ENCODE measurements at places on chromosomes 4 and X. TPM values are rescaled to one million over a fixed set of nuclear protein-coding genes. Genes with fewer than 3 reads are reported as not detected.

- no peak for DNase-seq
These were observed 217.0 kb downstream of the GUCY2F start for GRCh38 chrX:109264878-109265277.

DNA sequence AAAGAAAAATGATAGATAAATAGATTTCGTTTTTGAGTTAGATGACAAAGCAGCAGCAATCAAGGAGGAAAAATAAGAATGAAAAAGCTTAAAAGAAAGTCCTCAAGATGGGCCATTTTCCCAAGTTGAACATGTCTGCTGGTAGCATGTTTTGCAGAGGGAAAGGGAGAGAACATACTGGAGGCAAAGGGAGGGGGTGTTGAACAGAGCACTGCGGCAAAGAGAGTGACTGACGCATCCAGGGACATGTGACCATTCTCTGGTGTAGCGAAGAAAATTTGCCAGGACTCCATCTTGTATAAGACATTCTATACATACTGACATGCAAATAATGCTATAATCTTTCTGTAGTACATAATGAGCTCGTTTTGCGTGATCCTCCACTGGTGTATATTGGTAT is 1.2 kb downstream of the LINC00632 start:
- no peak for DNase-seq

The CLDN34 gene
- not detected for total RNA-seq

The IGSF1 gene
- not detected for total RNA-seq

DNA sequence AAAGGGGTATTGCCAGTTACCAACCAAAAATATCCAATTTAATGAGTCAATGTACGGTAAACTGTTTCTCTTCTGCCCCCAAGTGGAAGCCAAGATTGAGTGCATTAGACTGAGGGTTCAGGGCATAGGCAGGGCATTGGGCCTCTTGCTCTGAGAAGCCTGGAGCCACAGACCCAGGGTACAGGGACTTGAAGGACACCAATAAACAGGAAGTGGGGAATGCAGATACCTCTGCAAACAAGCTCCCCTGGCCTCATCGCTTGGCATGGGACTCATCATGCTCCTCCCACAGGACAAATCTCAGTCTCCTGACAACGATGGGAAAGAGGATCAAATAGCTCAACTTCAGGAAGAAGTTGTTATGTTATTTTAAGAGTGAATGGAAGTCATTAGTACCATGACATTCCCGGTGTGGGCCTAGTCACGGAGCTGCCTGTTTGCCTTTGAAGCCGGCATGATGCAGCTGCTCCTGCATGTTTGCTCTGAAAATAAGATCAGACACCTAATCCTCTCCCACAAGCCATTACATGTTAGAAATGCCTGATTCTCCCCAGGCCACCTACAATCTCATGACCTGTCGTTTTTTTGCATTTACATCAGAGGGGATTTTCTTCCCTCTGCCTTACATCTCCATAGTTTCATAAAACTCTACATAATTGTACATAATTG is 224.2 kb downstream of the RCHY1 start:
- no peak for DNase-seq

The BTK gene
- total RNA-seq = 2.3 TPM
